ENCODE measurements at places on chromosomes 11 and 22. TPM values are rescaled to one million over a fixed set of nuclear protein-coding genes. Genes with fewer than 3 reads are reported as not detected.

Gene TST
- total RNA-seq = 11.5 TPM

Gene OR10W1
- total RNA-seq = not detected

GRCh38 chr11:110566577-110566976 is 136.8 kb downstream of the FDX1 start:
- no peak for DNase-seq

DNA sequence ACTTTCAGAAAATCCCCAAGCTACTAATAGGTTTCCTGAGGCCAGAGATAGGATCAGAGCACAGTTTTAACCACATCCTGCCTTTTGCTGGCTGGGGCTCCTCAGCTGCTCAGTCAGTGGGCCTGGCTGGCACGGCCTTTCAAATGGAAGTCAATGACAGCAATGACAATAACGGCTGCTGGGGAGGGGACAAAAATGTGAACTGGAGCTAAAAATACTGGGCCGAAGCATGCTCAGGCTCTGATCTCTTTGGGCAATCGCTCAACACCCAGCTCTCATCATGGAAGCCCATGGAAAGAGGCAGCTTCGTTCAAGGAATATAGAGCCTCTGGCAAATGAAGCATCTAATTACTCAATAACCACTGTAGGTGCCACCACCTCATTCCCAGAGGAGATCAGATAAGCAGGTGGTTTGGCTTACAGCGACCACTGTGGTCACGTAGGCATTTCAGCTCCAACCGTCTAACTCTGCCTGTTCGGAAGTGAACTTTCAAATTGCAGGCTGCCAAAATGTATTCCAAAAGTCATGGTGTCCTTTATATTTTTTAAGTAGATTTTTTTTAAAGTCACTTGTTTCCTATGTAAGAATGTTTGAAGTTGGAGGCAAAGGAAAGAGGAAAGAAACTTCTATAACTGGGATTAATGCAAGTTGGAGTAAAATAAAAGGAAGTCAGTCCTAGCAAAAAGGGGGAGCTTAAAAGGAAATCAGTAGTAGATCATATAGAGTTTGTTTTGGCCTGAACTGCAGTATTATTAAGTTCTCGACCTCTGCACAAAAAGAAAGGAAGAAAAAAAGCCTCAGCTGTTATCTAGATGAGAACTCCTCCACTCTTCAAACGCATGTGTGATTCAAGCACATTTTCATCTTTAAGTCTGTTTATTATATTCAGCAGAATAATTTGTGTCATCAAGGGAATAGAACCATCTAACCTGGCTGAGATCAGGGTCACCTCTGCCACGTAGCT is 14.1 kb downstream of the WT1 start:
- DNase-seq = no peak

Measured in NCI-H460 (cell line).